Stomach (tissue), 19 donors: ENCODE measurements at places on chromosomes 7 and 10. TPM values are rescaled to one million over a fixed set of nuclear protein-coding genes. Genes with fewer than 3 reads are reported as not detected.

- H3K27ac ChIP-seq, result no peak overlapping the region
- no peak overlapping the region for H3K4me3 ChIP-seq
- H3K27me3 ChIP-seq, result no peaks in the 10 kb centered on the region
- H3K4me1 ChIP-seq, result no peaks in the 10 kb centered on the region
- DNase-seq, result no peak
- no peaks in the 10 kb centered on the region for H3K36me3 ChIP-seq
Observed at GRCh38 chr7:148371280-148371937, 219.2 kb upstream of the C7orf33 start.

- H3K4me1 ChIP-seq, result peaks cover 12% of the 10 kb centered on the region
- no peak overlapping the region for H3K27ac ChIP-seq
- H3K4me3 ChIP-seq, result no peak overlapping the region
- no peaks in the 10 kb centered on the region for H3K36me3 ChIP-seq
Observed at GRCh38 chr10:5491477-5491876, 7.9 kb downstream of the CALML5 start.

DNA sequence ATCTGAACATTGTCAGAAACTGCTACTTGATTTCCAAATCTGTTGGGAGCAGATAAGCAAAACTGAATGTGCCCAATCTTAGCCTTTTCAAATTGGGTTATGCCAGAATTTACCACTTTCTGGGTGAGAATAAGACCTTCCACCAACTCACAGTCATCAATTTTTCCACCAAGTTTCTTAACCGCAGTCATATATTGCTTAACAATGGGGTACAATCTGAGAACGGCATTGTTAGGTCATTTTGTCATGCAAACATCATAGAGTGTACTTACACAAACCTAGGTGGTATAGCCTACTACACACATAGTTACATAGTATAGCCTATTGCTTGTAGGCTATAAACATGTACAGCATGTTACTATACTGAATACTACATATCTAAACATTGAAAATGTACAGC lies 16.0 kb downstream of the MRPS33 start:
- no peaks in the 10 kb centered on the region for H3K4me1 ChIP-seq
- no peak overlapping the region for H3K4me3 ChIP-seq
- no peak for DNase-seq
- H3K27ac ChIP-seq, result no peak overlapping the region
- no peaks in the 10 kb centered on the region for H3K36me3 ChIP-seq
- no peaks in the 10 kb centered on the region for H3K27me3 ChIP-seq

- H3K27me3 ChIP-seq, result no peaks in the 10 kb centered on the region
- DNase-seq, result no peak
- no peaks in the 10 kb centered on the region for H3K4me1 ChIP-seq
- no peak overlapping the region for H3K27ac ChIP-seq
- H3K36me3 ChIP-seq, result peaks cover 86% of the 10 kb centered on the region
- H3K4me3 ChIP-seq, result no peak overlapping the region
Observed at GRCh38 chr10:35056133-35056532, 34.0 kb downstream of the CUL2 start.

DNA sequence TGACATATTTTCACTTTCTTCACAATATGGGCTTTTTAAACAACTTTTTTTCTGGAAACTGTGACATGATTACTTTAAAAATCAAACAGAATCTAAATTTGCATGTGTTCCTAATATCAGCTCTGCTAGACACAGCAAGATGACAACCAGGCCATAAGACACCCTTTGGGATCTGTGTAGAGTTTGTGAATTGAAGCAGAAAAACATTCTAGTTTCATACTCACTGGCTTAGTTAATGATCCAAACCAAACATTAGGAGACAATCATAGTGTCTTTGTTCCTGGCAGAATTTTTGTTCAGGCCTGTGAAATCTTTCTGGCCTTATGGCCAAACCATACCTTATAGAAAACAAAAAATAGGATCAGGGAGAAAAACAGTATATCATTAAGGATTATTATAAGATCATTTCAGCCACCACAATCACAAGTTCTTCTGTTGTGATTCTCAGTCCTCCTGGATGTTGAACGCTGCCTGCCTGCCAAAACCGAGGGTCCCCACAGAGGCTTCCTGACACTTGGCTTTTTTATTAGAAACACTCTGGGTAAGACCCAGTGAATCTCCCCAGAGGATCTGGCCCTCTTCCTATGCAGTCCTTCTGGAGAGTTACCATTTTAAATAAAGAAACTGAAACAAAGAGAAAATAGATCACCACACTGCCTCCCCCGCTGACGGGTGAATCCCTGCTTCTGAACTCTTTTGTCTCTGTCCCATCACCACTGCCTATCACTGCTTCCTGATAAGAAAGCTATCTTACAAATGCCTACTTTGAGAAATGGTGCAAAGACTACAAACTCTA lies 79.2 kb upstream of the PPP1R3C start:
- no peak overlapping the region for H3K4me3 ChIP-seq
- H3K27me3 ChIP-seq, result no peaks in the 10 kb centered on the region
- H3K27ac ChIP-seq, result no peak overlapping the region
- H3K4me1 ChIP-seq, result peaks cover 29% of the 10 kb centered on the region
- DNase-seq, result no peak
- no peaks in the 10 kb centered on the region for H3K36me3 ChIP-seq

GRCh38 chr10:46169736-46170135 lies 117.1 kb upstream of the ANTXRL start:
- no peaks in the 10 kb centered on the region for H3K27me3 ChIP-seq
- H3K27ac ChIP-seq, result no peak overlapping the region
- H3K36me3 ChIP-seq, result no peaks in the 10 kb centered on the region
- no peak for DNase-seq
- H3K4me1 ChIP-seq, result no peaks in the 10 kb centered on the region

DNA sequence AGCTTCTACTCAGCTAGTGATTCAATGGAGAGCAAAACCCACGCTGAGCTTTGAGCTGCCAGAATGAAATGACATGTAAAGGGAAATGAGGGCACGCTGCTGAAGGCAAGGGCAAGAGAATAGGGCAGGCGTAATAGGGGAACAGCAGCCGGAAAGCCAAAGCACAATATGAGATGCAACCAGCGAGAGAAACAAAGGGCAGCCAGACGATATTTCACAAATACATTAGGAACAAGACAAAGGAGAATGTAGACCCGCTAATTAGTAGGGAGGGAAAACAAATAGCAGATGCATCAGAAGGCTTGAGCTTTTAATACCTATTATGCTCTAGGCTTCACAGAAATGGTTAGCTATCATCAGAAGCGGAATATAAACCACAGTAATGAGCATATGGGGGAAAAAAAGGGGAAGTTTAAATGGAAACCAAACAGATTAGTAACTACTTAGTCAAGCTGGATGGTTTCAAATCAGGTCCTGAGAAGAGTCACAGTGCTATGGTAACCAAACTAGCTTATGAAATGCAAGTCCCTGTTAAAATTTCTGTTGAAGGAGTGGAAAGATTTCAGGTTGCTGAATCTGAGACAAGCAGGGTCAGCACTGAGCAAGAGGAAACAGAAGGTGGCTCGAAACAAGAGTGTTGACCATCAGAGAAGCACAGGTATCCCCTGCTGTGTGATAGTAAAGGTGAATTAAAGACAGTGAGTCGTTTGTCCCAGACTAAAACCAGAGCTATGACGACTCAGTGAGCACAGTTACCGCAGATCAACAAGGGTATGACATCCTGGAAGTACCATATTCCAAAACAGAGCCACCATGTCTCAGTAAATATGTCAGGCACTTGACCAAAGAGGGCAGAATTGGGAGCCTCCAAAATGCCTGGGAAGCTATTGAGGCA lies 496.9 kb upstream of the CELF2 start:
- no peak overlapping the region for H3K27ac ChIP-seq
- H3K36me3 ChIP-seq, result no peaks in the 10 kb centered on the region
- peaks cover 10% of the 10 kb centered on the region for H3K27me3 ChIP-seq
- no peaks in the 10 kb centered on the region for H3K4me1 ChIP-seq

DNA sequence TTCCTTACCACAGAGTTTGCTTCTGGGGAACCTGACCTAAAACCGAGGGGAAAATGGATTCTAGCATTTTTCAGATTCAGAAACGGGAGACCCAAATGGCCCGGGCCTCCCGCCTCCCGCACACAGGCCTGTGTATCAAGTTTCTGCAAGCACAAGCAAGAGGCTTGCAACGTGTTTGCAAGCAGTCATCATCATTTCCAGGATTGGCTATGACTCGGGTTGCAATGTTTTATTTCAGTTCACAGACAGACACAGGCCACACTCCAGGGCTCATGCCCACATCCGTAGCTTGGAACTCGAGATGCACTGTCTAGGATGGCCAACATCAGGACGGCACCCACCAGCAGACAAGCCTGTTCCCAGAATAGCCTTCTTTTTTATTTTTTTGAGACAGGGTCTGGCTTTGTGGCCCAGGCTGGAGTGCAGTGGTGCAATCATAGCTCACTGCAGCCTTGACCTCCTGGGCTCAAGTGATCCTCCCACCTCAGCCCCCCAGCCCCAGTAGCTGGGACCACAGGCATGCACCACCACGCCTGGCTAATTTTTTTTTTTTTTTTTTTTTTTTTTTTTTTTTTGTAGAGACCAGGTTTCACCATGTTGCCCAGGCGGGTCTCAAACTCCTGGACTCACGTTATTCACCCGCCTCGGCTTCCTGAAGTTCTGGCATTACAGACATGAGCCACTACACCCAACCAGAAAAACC lies 68.1 kb upstream of the FOXK1 start:
- H3K36me3 ChIP-seq, result no peaks in the 10 kb centered on the region
- peak overlapping the region; percentile 24 for H3K4me3 ChIP-seq
- H3K27me3 ChIP-seq, result no peaks in the 10 kb centered on the region

- peak; percentile 36 for DNase-seq
- peaks cover 14% of the 10 kb centered on the region for H3K4me1 ChIP-seq
- H3K27me3 ChIP-seq, result no peaks in the 10 kb centered on the region
- H3K27ac ChIP-seq, result no peak overlapping the region
Observed at GRCh38 chr7:56007167-56007652, 42.8 kb downstream of the NIPSNAP2 start.

GRCh38 chr7:64999165-65000004 lies 7.1 kb downstream of the ERV3-1 start:
- DNase-seq, result peak; percentile 65
- no peaks in the 10 kb centered on the region for H3K36me3 ChIP-seq
- no peak overlapping the region for H3K27ac ChIP-seq
- peaks cover 19% of the 10 kb centered on the region for H3K4me1 ChIP-seq
- no peaks in the 10 kb centered on the region for H3K27me3 ChIP-seq
- no peak overlapping the region for H3K4me3 ChIP-seq

DNA sequence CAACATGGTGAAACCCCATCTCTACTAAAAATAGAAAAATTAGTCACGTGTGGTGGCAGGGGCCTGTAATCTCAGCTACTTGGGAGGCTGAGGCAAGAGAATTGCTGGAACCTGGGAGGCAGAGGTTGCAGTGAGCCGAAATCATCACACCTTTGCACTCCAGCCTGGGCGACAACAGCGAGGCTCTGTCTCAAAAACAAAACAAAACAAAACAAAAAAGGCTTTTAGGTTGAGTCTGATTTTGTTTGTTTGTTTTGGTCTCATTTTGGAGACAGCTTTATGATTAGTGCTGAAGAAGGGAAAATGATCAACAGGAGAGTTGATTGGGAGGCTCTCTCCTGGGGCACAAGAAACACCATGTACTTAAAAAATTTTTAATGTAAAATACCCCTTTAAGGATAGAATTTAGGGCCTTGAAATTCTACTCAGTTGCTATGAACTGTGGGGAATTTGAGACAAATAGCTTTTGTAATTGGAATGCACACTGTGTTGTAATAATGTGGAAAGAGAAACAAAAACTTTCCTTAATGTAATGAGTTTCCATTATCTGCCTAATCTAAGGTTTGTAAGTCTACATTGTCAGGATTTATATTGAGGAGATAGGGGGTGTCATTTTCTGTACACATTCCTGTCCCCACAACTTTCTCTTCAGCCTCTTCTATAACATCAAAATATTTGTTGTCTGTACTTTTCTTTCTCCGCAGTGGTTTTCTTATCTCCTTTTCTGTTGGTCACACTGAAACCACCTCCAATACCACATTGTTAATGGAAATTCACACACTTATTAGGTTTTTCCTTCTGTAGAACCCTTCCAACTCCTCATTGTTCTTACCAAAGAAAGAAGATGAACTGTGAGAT lies 41.3 kb downstream of the ARID5B start:
- DNase-seq, result no peak
- H3K4me3 ChIP-seq, result no peak overlapping the region

DNA sequence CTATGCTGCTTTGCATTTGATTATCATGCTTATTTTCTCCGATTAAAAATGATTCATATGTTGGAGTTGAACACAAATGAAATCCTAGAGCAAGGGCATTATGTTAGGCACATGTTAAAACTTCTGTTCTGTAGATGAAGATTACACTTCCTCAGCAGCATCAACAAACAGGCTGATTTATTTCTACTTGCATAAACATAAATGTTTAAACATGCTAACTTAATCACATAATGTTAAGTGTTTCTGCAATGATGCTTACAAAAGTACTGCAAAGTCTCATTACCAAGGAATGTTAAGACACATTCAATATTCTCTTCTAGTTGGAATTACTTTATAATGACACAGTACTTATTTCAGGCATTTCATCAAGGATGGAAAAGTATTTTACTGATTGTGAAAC lies 770.8 kb downstream of the ANKRD7 start:
- DNase-seq, result no peak
- H3K4me1 ChIP-seq, result no peaks in the 10 kb centered on the region
- H3K27ac ChIP-seq, result no peak overlapping the region

DNA sequence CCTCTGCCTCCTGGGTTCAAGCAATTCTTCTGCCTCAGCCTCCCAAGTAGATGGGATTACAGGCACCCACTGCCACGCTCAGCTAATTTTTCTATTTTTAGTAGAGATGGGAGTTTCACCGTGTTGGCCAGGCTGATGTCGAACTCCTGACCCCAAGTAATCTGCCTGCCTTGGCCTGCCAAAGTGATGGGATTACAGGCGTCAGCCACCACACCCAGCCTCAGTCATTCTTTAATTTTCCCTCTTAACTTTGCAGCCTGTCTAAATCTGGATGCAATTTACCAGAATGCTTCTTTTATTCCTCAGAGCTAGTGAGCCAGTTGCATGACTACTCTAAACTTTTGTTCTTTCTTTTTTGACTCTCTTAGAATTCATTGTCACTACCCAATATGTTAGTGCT lies 90.5 kb upstream of the CSTF2T start:
- no peak for DNase-seq
- no peak overlapping the region for H3K27ac ChIP-seq
- H3K36me3 ChIP-seq, result no peaks in the 10 kb centered on the region

DNA sequence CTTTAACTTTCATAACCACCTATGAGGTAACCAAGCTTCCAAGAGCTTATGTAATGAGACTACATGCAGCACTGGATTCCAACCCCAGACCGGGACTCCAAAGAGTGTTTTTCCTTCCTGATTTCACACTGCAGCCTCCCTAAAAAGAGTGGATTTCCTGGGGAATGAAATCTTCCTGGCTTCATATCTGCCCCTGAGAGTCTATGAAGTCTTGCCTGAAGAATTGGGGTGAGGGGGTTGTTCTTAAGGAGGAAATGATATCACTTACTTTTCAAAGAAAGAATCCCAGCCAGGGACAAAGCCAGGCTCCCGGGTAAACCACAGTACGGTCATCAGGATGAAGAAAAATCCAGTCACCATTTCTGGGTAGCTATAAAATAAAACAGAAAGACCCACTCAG lies 29.7 kb downstream of the STMP1 start:
- H3K36me3 ChIP-seq, result no peaks in the 10 kb centered on the region
- no peak for DNase-seq
- no peaks in the 10 kb centered on the region for H3K27me3 ChIP-seq
- H3K4me1 ChIP-seq, result no peaks in the 10 kb centered on the region
- H3K27ac ChIP-seq, result no peak overlapping the region
- H3K4me3 ChIP-seq, result no peak overlapping the region

TMEM273 gene
- total RNA-seq, result 5.5 TPM

TSPAN12 gene
- total RNA-seq, result 19.7 TPM

ERVW-1 gene
- not detected for total RNA-seq

ABCF2 gene
- total RNA-seq, result 5.2 TPM

CALHM1 gene
- not detected for total RNA-seq

TM9SF3 gene
- total RNA-seq, result 169 TPM
